Activated naive CD4-positive, alpha-beta T cell (primary cell): ENCODE measurements at places on chromosomes 12 and 14.

DNA sequence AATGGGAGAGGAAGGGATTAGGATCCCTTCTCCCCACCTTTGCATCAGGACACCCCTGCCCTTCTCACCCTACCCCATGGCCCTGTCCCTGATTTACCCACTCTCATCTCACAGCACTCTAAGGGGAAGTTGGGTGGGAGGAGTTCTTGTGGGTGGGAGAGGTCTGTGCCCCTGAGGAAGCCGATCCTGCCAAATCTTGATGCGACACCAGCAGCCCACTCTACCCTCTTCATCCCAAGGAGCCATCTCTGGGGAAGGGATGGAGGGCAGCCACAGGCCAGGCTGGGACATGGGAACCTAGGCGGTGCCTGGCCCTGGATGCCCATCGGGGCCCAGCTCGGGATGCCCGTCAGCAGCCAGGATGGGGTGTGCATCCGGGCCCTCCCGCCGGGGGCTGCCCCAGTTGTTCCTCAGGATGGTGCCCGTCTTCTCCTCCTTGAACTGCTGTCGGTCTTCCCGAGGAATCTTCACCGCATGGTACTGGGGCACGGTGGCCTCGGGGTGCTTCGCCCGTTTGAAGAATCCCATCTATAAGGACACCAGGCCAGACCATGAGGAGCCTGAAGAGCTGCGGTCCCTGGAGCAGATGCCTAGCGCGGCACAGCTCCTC lies 22.8 kb downstream of the ITGA7 start:
- DNase-seq, result no peak

DNA sequence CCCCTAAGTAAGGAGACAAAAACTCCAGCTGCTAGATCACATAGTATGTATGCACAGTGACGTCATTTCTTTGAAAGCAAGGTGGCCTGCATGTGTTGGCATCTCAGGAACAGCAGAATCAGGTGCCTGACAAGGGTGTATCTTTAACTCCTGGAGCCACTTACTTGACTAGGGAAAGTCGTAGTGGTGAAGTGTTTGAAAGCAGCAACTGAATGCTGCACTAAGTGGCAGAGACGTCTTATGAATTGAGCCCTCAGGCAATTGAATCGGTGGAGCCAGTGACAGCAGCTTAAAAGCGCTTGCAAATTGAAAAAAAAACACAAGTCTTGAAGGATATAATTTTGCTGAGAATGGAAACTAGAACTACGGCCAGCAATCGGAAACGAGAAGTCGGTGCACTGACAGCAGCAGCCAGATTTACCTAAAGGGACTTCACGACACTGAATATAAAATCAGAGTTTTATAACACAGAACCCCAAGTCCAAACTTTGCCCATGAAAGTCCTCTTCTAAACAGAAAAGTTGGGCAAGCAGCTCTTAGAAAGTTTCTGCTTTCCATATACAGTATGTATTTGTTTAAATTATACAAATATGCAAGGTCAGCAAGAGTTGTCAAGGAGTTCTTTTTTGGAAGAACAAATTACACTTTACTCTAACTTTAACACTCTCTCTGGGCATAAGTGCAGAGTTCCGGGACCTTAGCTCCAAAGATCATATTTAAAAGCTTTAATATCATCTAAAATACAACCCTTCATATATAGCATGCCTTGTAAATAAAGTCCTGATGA lies 1.1 kb downstream of the IGF1 start:
- DNase-seq, result no peak

GRCh38 chr12:50107416-50108268 lies 3.8 kb downstream of the GPD1 start:
- DNase-seq, result no peak

GRCh38 chr12:102300824-102301461 lies 103.3 kb upstream of the PMCH start:
- no peak for DNase-seq

GRCh38 chr12:71994715-71995114 lies 56.1 kb downstream of the TPH2 start:
- DNase-seq, result no peak

- no peak for DNase-seq
Observed at GRCh38 chr14:35258420-35258819, 33.8 kb upstream of the PSMA6 start.

- DNase-seq, result no peak
Observed at GRCh38 chr14:50544911-50545310, 12.5 kb upstream of the MAP4K5 start.

- no peak for DNase-seq
Observed at GRCh38 chr12:19110221-19110940, 19.2 kb upstream of the PLEKHA5 start.

GRCh38 chr12:19901841-19902240 lies 462.5 kb downstream of the AEBP2 start:
- DNase-seq, result no peak

DNA sequence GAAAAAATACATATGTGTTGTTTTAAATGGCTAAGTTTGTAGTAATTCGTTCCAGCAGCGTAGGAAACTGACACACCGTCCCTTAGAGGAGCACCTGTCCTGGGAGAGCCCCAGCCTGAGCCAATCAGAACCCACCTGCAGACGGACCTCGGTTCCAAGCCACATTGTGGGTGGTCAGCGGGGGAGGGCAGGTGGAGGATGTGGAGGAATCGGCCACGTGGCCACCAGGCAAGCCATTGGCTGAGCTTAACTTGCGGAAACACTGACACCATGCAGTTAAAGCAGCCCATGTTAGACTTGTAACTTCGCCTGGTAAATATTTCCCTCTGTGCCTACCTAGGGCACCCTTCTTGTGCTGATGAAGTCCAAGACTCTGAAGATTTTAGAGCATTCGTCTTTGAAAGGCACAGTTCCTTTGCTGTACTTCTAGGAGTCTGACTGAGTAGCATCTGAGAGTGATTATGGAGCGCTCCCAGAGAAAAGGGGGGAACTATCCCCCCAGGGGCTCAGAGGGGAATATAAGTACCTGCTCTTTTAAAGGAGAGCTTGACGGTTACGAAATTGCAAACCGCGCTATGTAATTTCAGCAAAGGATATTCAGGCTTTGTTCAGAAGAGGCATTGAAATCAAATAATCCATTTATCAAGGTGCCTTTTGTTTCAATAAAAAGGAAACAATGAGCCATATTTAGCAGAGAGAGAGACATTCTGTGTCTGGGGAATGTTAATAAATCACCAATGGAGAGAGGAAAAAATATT lies 135.7 kb downstream of the TMEM132C start:
- DNase-seq, result no peak

DNA sequence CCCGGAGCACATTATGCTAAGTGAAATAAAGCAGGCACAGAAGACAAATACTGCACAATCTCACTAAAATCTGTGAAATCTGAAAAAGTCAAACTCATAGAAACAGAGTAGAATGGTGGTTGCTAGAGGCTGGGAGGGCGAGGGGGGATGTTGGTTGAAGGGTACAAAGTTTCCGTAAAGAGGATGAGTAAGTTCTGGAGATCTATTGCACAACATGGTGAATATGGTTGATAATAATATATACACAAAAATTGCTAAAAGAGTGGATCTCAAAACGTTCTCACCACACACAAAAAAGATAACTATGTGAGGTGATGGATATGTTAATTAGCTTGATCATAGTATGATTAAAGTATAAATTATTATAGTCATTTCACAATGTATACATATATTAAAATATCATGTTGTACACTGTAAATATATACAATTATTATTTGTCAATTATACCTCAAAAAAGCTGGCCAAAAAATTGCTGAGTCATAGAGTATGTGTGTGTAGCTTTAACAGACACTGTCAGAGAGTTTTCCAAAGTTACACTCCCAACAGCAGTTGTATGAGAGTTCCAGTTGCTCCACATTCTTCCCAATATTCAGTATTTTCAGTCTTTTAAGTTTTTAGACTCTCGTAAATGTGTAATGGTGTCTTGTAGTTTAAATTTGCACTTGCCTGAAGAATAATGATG lies 19.3 kb upstream of the SIX1 start:
- DNase-seq, result no peak

- no peak for DNase-seq
Observed at GRCh38 chr12:131112700-131113290, 159.1 kb downstream of the ADGRD1 start.

GRCh38 chr12:442235-442884 lies 17.4 kb upstream of the B4GALNT3 start:
- DNase-seq, result peak; percentile 18

DNA sequence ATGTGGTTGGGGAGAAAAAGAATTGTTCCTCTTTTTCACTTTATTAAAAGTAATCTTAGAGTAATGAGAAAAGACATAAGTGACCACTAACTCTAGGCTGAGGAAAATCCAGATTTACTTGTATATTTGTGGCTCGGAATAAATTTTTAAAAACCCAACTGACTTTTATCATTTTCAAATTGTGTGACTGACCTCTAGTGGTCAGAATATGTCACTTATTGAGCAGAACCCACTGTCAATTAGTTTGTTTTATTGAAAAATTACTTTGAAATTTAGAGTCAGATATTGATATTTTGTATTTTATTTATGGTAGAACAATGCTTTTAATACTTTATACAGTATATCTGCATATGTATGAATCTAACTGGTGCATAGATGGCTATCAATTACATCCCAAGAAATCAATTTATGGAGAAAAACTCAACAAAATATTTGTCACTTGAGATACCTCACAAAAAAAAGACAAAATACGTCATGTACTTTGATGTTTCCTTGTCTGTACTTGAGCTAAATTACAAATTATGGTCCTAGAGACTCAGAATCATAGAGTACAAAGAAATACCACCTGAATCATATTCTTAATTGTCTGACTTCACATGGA lies 229.4 kb downstream of the CNTN1 start:
- no peak for DNase-seq

DNA sequence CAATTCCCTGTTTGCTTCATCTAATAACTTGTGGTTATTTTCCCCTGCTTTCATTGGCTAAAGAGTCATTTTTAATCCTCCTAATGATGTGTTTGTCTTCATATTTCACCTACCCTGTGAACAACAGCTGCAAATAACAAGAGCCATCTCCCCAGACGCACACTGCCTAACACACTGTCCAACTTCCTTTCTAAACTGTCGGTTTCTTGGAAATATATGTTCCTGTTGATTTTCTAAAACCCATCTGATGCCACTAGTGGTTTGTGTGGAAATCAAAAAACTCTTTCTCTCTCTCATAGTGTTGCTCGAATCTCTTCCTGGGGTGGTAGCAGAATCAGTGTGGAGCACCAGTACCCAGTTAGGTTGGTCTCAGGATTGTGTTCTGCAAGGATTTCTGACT lies 226.9 kb downstream of the EPS8 start:
- no peak for DNase-seq

DNA sequence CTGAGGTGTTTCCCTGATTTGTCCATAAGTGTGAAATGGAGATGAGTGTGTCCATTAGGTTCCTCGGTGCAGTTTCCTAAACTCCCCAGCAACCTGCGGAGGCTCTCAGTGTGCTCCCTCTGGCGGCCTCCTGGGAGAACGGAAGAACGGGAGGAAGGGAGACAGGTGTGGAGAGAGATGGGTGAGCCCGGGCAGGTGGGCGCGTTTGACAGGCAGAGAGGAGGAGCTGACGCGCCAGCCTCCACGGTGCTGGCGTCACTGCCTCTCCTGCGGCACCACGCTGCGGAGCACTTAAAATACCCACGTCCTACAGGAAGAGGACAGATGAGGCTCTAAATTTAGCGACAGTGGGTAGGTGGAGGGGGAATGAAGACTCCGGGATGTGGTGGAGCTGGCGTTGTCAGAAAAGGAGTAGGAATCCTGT lies 26.8 kb upstream of the PEX5 start:
- DNase-seq, result no peak

GRCh38 chr12:69633061-69633460 lies 22.4 kb upstream of the LRRC10 start:
- DNase-seq, result no peak

- no peak for DNase-seq
Observed at GRCh38 chr14:81829447-81829846, 295.8 kb upstream of the SEL1L start.

GRCh38 chr14:52333108-52333507 lies 19.0 kb downstream of the PTGER2 start:
- no peak for DNase-seq

DNA sequence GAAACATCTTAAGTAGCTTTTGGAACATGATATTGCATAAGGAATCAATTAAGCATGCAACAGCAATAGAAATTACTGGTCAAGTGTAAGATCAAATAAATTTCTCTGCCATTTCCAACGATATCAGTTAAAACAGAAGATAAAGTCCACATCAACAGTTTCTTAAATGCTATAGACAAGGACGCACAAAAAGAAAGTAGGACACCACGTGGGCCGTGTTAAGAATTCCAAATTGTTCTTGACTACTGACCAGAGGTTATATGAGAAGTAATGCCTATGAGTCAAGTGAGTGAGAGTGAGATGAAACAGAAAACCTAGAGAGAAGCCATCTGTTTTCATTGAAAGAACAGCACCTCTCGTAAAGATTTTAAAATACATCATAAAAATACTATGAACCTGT lies 318.2 kb downstream of the TMEM117 start:
- DNase-seq, result no peak

DNA sequence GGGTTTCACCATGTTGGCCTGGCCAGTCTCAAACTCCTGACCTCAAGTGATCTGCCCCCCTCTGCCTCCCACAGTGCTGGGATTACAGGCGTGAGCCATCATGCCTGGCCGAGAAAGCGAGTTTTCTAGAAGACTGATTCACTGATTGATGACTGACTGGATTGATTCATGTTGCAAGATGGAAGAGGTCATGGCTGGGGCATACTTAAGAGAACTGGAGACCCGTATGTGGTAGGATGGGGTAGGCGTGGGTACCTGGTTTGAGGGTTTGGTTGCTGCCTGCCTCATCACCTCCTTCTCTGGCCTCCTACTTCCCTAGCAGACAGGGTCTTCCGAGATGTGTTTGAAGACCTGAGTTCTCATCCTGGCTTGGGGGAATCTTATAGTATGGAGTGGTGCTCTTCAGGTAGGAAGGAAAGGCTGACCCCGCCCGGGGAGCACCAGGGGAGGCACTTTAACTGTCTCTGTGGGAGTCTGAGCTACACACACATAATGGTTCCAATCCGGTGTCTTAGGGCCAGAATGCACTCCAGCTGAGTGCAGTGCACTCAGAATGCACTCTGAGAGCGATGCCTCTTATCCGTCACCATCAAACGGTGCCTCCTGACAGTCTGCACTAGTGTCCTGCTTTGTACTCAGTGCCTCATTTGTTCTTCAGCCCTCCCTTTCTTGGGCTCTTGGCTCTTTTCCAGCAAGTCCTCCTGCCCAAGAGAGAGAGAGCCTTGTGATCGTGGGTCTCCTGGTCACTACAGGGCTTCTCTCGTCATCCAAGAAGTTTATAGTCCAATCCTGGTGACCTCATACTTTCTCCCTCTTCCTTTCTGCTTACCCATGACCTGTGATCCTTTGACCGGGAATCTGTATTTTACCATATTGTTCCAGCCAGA lies 19.7 kb downstream of the PLEKHG3 start:
- DNase-seq, result no peak

- DNase-seq, result no peak
Observed at GRCh38 chr14:69904246-69904645, 25.0 kb downstream of the SMOC1 start.

- no peak for DNase-seq
Observed at GRCh38 chr14:105153331-105153731, 15.2 kb downstream of the JAG2 start.

GRCh38 chr12:81627336-81628189 lies 131.6 kb downstream of the PPFIA2 start:
- DNase-seq, result no peak
